Left lung (tissue), 14 donors: ENCODE measurements at places on chromosomes 12 and 14. TPM values are rescaled to one million over a fixed set of nuclear protein-coding genes. Genes with fewer than 3 reads are reported as not detected.
A peak's percentile ranks its signal among the peaks of the same experiment; 100 is the strongest.

- DNase-seq = no peak
These were observed 8.5 kb upstream of the RFLNA start for GRCh38 chr12:124286414-124286813.

WDR89 gene
- 22.3 TPM for polyA plus RNA-seq

GRCh38 chr12:34347367-34347766 lies 325.1 kb downstream of the ALG10 start:
- no peak for DNase-seq

RNASE2 gene
- 1.7 TPM for polyA plus RNA-seq

LRRC43 gene
- 2.9 TPM for polyA plus RNA-seq

DNA sequence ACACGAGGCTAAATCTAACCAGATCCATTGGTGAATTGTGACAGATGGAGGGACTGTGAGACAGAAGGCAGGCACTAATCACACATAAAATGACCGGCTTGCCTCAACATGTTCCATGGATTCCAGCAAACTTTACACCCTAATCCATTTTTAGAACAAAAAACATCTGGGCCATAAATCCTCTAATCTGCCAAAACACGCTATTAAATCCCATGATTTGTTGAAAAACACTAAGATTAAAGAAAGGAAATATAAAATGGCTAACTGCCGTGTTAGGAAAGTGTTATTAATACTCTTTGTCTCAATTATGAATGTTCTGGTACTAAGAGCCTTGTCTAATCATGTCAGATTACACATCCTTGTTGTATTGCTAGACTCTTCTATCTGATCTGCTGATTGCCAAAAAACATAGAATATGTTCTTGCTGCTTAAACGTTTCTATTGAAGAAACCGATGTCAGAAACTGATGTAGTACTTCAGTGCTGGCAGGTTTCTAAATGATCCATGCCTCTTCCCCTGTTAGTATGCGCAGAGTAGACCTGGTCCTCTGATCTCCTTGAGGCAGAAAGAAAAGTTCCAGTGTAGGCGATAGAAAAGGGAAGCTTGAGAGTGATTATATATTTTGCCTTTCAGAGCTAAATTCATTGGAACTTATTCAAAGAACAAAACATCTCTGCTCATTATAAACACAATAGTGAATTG lies 384.9 kb downstream of the SOX5 start:
- peak; percentile 36 for DNase-seq

IQSEC3 gene
- 7.2 TPM for polyA plus RNA-seq

GRCh38 chr12:121883315-121883660 lies 5.3 kb upstream of the PSMD9 start:
- no peak for DNase-seq

GNPTAB gene
- polyA plus RNA-seq = 50.7 TPM

GRCh38 chr14:61553730-61554641 lies 141.3 kb upstream of the HIF1A start:
- no peak for DNase-seq

DNA sequence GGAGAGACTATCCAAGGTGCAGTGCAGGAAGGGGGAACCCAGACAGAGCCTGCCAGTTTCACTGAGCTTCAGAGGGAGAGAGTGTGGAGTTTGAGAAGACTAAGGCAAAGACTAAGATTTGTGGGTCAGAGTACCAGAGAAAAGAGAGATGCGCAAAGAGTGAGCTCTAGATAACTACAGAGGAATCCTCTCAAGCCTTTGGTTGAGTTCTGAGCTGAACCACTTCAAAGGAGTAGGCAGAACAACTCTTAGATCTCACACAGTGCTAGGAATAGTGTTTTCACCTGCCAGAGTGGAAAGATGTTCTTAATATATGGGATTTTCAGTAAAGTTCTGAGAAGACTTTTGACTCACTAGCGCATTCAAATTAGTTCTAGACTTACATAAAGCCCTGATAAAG lies 10.7 kb upstream of the M6PR start:
- no peak for DNase-seq

- no peak for DNase-seq
These were observed 183.7 kb upstream of the DIO2 start for GRCh38 chr14:80395031-80395430.
